ENCODE measurements at places on chromosomes 16 and 17.

GRCh38 chr17:55661256-55661758 is 61.4 kb downstream of the TMEM100 start:
- DNase-seq = no peak

DNA sequence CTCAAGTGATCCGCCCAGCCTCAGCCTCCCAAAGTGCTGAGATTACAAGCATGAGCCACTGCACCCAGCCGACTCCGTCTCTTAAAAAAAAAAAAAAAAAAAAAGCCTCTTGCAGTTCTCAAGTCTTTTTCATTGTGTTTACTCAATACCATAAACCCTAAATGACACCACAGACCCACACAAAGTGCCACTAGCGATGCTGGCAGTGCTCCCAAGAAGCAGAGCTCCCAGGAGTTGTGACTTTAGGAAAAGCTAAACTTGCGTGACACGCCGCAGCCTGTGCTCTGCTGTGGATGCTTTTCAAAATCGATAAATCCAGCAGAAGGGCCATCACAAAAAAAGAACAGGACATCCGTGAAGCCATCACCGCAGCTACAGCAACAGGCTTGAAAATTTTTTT is 114.7 kb downstream of the ANKRD11 start:
- DNase-seq = no peak

DNA sequence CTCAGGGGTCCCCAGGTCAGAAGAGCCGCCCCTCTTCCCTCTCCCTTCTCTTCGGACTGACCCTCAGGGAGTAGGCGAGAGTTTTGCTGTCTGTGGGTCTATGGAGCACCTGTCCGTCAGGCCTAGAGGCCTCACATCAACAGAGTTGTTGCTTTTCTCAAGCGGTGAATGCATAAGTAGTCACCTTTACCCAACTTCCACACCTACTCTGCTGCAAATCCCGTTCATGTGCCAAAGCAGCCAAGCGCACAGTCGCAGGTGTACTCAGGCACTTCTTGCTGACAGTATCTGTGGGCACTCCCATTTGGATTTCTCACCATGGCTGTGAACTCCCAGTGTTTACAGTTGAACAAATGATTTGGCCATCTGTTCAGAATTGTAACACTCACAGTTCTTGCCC is 4.0 kb upstream of the FA2H start:
- DNase-seq = no peak

GRCh38 chr17:63697341-63698286 is 2.3 kb downstream of the LIMD2 start:
- no peak for DNase-seq

DNA sequence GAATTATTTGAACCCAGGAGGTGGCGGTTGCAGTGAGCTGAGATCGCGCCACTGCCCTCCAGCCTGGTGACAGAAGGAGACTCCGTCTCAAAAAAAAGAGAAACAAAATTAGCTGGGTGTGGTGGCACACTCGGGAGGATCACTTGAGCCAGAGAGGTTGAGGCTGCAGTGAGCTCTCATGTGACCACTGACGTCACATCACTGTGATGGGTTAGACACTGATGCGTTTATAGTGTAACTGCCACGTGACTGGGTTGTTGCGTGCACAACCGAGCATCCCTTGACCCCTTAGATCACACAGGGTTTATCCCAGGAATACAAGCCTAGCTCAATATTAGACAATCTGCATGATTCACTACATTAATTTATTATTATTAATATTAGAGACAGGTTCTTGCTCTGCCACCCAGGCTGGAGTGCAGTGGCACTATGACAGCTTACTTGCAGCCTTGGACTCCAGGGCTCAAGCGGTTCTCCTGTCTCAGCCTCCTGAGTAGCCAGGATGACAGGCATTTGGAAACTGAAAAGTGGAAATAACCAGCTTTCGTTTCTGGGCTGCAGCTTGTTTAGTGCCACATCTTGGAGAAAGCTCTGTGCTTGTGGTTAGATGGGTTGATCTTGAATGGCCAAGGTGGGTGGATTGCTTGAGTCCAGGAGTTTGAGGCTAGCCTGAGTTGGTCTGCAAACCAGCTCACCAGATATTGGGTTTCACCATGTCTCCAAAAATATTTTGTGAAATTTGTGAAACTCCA is 26.4 kb upstream of the ABR start:
- DNase-seq = no peak

DNA sequence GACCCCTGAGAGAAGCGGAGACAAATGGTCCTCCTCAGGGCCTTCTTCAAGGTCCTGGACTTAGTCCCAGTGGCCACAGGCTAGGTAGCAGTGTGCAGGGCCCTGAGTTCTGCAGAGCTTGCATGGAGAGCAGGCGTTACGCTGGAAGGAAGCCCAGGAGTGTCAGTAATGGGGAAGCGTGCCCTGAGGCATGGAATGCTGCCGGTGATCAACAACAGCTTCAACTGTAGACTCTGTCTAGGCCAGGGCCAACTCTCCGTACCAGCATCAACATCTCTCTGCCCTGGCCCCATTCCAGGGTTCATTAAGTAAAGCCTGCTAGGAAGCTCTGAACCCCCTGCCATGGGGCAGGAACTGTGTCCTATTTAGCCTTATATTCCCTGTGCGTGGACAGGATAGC is 568 bp upstream of the TNK1 start:
- peak; percentile 50 for DNase-seq

- DNase-seq = no peak
Observed at GRCh38 chr17:71260366-71260940, 860.4 kb upstream of the SOX9 start.

DNA sequence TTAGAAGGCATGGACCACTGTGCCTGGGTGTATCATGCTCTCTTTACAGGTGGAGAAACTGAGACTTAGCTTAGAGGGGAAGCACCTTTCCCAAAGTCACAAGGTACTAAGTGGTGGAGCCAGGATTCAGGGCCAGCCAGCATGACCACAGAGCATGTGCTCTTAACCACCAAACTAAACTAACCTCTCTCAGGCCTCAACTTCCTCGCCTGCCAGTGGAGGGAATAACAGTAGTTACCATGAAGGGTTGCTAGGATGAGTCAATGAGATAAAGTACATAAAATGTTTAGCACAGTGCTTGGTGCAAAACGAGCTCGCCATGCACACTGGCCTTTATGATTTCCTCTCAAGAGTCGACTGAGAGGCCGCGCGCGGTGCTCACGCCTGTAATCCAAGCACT is 6.4 kb upstream of the MYO1C start:
- no peak for DNase-seq

- no peak for DNase-seq
Observed at GRCh38 chr17:81651692-81652091, 4.7 kb downstream of the PDE6G start.

DNA sequence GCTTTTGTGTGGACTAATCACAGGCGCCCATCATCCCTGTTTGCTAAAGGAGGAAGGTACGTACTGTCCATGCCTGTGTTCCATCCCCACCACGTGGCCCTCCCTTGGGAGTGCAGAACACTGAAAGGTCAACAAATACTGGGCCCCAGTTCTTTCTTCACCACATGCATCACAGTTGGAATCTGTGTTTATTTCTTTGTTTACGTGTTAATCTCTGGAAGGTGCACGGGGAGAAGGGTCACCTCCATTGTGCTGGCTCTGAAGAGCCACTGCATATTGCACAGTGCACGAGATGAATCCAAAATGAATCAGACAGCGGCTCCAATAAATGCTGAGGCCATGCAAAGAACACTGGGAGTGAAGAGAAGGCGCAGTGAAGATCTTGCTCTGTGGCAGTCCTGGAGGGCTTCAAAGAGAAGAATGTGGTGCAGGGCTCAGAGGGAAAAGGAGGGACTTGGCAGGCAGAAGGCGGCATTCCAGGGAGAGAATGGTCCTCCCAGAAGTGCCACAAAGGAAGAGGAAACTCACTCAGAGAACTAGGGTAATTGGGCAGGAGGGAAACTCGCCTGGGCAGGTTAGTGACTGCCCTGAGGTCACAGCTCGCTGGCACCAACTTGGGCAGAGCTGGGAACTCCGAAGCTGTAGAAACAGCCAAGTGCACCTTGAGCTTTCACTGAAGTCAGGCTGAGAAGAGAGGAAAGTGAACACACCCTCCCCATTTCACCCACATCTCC is 3.7 kb downstream of the RPH3AL start:
- DNase-seq = no peak

- DNase-seq = peak; percentile 57
Observed at GRCh38 chr17:16425698-16426659, 10.6 kb downstream of the TRPV2 start.

GRCh38 chr16:55668340-55669281 is 12.8 kb downstream of the SLC6A2 start:
- DNase-seq = no peak

GRCh38 chr17:45040459-45040858 is 11.0 kb downstream of the DCAKD start:
- DNase-seq = peak; percentile 21

DNA sequence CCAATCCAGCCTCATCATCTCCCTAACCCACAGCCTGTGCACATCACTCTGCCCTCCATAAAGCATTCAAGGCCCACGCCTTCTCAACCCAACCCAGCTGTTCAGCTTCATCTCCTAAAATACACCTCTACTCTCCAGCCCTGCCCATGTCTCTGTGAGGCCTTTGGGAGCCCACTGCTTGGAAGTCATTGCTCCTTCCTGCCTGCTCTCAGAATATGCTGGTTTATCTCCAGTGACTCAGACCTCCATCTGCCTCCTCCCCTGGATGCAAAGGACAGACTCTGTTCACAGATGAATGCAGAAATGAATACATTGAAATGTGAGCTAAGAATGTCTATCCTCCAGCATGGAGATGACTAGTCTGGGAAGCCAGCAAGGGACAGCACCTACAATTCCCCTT is 19.0 kb downstream of the KCNG4 start:
- DNase-seq = no peak

- DNase-seq = peak; percentile 90
Observed at GRCh38 chr17:31558748-31559583, 167.5 kb downstream of the RAB11FIP4 start.

GRCh38 chr17:78168903-78169793 is 767 bp downstream of the SYNGR2 start:
- DNase-seq = no peak

- no peak for DNase-seq
Observed at GRCh38 chr16:15880434-15881308, 7.7 kb downstream of the CEP20 start.

DNA sequence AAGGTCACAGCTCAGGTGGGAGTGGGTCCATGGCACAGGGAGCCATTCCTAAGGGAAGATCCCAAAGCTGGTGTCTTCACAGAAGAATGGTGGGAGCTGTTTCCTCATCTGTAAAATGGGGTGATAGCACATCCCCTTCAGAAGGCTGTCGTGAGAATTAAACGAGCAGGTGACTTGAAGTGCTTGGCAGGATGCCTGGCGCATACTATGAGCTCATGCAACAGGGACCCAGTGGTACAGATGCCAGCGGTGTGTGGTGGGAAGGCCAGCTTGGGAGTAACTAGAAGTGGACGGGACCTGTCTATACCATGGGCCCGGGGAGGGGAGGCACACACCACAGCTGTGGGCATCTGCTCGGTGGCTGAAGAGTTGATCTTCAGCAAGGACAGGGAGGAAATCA is 189.3 kb upstream of the TNRC6C start:
- DNase-seq = no peak
